NCI-H2171 treated with DMSO at 0.1 percent for 48 hours (cell line): ENCODE measurements at places on chromosomes 11 and 22.

DNA sequence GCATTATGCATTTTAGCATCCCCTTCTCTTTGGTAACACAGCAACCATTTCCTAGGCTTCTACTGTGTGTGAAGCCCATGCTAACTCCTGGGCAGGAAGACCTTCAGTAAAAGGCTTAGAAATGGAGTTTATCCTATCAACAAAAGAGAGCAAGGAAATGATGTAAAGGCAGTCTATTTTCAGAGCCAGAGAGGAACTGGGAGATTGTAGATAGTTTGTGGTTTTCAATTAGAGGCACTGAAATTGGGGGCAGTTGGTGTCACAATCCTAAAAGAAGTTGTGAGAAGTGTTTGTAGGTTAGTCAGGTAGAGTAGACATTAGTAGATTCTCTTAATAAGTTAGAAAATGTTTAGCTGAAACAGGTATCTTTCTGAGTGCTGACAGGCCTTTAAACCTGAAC, 7.1 kb downstream of the ACAD8 start:
- no peak for DNase-seq

DNA sequence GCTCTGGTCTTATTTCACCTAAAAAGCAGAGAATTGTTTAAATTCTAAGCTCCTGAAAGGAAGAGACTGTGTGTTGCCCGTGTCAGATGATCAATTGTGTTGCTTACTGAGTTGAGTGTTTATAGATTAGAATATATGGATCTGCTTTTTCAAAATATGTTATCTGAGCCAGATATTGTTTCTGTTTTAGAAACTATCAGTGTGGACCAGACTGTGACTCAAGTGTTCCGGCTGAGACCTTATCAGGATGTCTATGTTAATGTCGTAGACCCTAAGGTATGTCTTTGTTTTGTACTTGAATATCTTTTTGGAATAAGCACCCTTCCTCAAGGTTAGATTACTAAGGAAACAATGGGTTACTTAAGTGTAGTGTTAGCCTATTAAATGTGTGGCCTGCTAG, 11.0 kb downstream of the DEPDC5 start:
- DNase-seq, result no peak

GRCh38 chr11:61577383-61578118, 3.3 kb downstream of the SYT7 start:
- no peak for DNase-seq

DNA sequence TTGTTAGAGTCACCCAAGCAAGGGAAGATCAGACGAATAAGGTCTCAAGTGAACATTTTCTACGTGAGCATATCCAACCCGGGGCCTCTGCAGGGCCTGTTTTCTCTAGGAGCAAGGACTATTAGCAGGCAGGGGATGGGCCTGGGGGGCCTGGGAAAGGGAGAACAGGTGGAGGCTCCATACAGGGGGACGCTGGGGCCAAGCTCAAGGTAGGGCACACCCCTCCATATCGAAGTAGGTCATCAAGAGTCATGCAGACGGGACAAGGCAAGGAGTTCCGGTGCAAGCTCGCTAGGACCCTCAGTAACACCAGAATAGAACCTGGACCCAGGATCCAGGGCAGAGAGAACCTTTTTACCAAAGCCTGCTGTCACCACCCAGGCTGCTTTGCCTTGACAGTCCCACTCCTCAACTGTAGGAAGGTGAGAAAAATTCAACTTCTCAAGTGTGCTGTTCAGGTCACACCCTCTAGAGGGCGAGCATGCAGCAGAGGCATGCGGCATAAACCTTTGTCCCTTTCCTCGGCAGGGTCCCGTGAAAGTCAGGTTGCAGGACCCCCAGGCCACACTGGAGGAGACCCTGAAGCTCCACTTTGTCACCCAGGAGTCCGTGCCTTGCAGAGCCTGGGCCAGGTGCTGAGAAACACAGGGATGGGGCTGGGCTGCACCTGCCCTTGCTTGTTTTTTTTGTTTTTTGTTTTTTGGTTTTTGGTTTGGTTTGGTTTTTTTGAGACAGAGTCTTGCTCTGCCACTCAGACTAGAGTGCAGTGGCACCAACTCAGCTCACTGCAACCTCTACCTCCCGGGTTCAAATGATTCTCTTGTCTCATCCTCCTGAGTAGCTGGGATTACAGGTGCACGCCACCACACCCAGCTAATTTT, 8.6 kb upstream of the APOBEC3B start:
- peak; percentile 28 for DNase-seq

GRCh38 chr22:32803020-32803737, 1.7 kb downstream of the TIMP3 start:
- DNase-seq, result no peak
